ENCODE measurements at places on chromosomes 6 and 20.

- DNase-seq, result no peak
These were observed 17.7 kb downstream of the PCIF1 start for GRCh38 chr20:45951925-45952834.

GRCh38 chr6:139250296-139251044, 41.3 kb downstream of the TXLNB start:
- DNase-seq, result no peak

GRCh38 chr6:23797041-23797440, 329.0 kb upstream of the NRSN1 start:
- DNase-seq, result no peak

DNA sequence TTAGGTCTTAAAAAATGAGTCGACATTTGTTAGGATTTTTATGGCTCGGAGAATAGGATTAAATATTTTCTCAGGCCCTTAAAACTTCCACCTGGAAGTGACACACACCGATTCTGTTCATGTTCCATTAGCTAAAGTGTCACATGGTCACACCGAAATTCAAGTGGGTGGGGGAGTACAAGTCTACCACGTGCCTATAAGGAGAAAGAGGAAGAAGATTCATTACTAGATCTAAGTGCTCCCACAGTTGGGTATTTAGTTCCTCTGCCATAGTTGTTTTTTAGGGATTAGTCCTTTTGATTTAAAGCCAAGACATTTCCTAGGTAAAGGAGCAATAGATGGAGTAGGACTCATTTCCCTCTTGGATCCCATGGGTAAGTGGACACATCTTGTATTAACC, 4.9 kb upstream of the TOX2 start:
- no peak for DNase-seq

DNA sequence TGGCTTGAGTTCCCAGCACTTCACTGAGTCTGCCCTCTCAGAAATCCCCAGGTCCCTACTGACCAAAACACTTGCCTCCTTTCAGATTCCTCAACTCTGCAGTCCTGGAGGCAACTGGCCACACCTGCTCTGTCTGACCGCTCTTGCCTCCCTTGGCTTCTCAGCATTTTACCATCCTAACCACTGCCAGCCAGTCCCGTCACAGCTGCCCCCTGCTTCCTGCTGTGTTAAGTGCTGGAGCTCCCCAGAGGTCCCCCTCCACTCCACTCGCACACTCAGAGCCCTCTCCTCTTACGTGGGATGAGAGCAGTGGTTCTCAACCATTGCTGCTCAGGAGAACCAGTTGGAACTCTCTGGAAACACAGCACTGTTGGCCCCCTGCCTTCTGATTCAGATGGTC, 20.5 kb downstream of the ADAT2 start:
- no peak for DNase-seq

DNA sequence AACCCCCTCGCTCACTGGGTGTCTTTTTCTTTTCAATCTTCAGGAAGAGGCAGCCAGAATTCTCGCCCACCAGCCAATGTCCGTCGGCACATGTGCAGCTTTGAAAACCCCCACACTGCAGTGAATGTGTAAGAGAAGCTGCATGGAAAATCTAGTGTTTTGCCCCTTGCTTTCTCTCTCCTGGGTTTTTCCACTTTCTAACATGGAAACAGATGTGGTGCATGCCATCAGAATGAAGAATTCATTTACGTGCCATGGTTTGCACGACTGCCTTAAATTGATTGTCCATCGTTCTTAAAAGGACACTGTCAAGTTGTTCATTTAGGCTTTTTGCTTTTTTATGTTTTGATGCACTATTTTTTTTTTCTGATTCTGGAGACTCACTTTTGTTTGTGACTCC, 117.1 kb upstream of the RAB32 start:
- DNase-seq, result no peak

Measured in muscle of arm (tissue), 14 donors.